NCI-H187 (cell line): ENCODE measurements at places on chromosomes 1 and 21.

GRCh38 chr1:202553560-202554038 is 156.7 kb downstream of the SYT2 start:
- DNase-seq, result no peak

DNA sequence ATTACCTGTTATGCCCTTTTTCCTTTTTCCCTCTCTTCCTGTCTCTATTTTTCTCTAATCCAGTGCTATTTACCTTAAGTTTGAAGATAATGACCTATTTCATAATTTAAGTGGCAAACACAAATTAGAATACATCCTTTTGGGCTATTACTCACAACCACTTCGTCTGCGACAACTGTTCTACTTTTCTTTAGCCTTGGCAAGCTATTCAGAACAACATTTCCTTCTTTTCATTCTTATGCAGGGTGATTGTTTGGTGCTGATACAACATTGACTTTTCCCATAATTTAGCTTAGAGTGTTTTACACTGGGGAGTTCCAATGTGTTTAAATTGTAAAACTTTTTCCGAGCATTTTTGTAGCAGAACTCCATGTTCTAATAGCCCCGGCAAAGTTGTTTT is 86.6 kb upstream of the S1PR1 start:
- no peak for DNase-seq

- no peak for DNase-seq
Measured at GRCh38 chr1:38132681-38133080, 86.1 kb upstream of the POU3F1 start.

GRCh38 chr1:176954242-176954641 is 210.3 kb downstream of the ASTN1 start:
- no peak for DNase-seq

DNA sequence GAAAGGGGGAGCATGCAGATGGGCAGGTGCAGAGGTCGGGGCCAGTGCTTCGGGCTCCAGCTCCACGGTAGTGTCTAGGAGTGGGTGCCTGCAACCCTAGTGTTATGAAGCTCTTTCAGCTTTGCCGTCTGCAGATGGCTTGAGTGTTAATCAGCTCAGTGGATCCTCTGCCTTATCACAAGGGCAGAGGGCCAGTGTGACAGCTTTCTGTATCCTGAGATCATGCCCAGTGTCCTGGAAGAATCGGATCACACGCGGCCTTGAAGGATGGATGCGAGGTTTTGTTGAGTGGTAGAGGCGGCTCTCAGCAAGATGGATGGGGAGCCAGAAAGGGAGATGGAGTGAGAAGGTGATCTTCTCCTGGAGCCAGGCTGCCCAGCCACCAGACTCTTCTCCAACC is 25.5 kb upstream of the C1orf146 start:
- no peak for DNase-seq

DNA sequence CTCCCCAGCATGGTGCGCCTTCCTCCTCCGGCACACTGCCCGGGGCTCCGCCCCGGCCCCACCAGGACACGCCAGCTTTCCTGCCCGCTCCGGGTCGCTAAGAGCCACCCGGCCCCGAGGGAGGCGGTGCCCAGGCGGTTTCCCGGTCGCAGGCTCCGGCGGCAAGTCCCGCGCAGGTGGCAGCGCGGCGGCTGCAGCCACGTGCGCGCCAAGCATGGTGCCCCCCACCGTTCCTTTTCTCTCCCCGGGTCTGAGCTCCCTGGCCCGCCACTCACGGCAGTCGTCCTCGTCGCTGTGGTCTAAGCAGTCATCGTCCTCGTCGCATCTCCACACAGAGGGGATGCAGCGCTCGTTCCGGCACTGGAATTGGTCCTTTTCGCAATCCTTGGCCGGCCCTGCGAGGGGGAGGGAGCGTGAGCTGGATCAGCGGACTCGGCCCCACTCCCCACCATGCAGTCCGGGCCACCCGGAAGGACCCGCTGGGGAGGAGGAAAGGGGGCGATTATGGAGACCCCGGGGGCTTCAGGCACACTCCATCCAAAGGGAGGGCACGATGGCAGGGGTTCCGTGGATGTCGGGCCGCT is 1.2 kb downstream of the LRP8 start:
- DNase-seq, result no peak

DNA sequence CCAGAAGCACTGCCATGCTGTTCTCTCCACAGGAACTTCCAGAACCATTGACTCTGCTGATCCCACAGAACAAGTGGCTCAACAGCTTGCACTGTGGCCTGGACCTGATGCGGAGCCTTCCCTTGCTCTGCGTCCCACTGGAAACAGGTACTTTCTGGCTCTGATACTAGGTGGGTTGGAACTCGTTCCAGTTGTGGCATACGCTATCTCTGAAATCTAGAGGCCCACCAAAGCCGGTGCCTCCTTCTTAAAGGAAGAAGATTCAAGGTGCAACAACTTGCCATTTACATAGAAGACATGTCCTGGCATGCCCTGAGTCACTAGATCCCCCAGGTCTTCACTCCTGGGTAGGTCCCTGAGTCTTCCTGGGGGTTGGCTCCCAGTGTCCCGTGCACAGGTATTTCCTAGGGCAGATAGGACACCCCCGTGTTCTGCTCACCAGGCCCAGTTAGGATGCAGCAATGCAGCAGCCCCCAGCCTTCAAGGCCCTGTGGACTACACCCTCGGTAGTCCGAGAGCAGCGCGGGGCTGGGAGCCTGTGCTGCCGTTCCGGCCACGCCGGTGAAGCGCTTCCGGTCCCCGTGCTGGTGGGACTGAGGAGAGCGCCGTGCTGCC is 10.8 kb upstream of the PCBP3 start:
- DNase-seq, result no peak

DNA sequence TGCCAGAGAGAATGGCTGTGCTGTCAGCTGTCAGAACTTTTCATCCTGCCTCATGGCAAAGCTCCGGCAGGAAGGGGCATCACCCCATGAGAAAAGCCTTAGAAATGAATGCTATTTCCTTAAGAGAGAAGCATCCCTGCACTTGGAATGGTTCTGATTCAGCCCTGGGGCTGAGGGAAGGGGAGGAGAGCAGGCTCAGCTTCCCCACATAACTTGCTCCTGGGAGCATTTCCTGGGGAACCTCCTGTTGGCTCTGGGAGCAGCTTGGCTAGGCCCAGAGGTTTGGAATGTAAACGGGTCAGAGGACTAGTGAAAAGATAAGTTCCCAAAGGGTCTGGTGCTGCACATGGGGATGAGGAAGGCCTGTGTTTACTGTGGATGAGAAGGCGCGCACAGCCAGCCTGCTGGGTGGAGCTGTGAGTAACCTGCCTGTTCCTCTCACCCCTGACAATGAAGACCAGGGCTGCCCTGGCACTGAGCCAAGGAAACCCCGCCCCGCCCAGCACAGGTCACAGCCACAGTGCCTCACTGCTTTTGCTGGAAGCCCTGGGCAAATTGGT is 5.0 kb downstream of the PRELP start:
- peak; percentile 77 for DNase-seq

- DNase-seq, result no peak
Measured at GRCh38 chr1:205576011-205576410, 55.8 kb downstream of the ELK4 start.

- no peak for DNase-seq
Measured at GRCh38 chr1:92551916-92552315, 65.2 kb upstream of the GFI1 start.

- no peak for DNase-seq
Measured at GRCh38 chr1:109395602-109396512, 1.9 kb downstream of the SORT1 start.

DNA sequence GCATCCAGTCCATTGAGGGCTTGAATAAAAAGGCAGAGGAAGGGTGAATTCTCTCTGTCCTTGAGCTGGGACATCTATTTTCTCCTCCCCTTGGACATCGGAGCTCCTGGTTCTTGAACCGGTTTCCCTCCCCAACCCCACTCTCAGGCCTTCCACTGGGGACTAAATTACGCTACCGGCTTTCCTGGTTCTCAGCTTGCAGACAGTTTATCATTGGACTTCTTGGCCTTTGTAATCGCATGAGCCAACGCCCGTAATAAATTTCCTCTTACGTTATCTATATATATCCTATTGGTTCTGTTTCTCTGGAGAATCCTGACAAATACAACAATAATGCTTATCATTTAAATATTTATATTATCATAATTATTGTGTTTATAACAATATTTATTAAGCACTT is 20.4 kb upstream of the COL9A2 start:
- no peak for DNase-seq

- DNase-seq, result no peak
Measured at GRCh38 chr1:6101826-6102531, 56.3 kb downstream of the KCNAB2 start.

GRCh38 chr1:208446271-208446691 is 202.1 kb upstream of the PLXNA2 start:
- no peak for DNase-seq

DNA sequence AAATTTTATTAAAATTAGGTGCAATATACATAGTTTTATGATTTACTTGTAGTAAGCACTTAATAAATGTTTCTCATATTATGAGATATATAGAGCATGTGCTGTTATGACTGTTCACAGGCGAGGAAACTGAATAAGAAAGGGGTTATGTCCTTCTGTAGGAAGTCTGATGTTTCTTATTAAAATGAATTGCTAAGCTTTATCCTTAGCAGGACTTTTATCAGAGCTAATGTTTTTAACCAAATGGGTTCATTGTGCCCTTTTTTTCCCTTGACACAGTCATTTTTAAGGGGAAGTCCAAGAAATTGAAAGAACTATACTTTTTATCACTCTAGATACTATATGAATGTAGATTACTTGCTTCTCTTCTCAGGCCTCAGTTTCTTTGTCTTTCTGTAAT is 285.2 kb downstream of the PTPRC start:
- no peak for DNase-seq

- no peak for DNase-seq
Measured at GRCh38 chr21:39148975-39149374, 34.3 kb downstream of the PSMG1 start.

DNA sequence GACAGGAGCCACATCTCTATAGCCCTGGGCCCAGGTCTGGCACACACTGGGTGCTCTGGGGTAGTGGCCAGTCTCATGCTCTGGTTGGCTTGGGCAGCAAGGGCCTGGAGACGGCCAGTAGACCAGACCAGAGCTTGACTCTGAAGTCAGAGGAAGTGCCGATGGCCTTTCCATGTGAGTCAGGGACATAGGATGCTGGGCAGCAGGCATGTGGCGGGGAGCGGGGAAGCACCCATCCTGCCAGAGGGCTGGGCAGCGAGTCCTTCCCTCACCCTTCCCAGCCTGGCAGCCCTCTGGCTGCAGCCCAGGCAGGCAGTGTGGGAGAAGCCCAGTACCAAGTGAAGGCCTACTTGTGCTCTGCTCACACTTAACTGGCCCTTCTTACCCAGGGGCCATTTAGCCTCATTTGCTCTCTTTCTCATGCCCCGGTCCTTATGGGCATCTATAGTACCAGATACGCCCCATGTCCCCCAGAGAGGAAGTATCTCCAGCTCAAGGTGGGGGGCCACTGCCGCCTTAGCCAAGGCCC is 3.3 kb downstream of the GPR153 start:
- DNase-seq, result no peak

GRCh38 chr1:71118086-71118485 is 37.3 kb upstream of the ZRANB2 start:
- no peak for DNase-seq

GRCh38 chr1:196078691-196079090 is 529.5 kb downstream of the KCNT2 start:
- no peak for DNase-seq

- no peak for DNase-seq
Measured at GRCh38 chr1:198906739-198907422, 268.0 kb downstream of the PTPRC start.

DNA sequence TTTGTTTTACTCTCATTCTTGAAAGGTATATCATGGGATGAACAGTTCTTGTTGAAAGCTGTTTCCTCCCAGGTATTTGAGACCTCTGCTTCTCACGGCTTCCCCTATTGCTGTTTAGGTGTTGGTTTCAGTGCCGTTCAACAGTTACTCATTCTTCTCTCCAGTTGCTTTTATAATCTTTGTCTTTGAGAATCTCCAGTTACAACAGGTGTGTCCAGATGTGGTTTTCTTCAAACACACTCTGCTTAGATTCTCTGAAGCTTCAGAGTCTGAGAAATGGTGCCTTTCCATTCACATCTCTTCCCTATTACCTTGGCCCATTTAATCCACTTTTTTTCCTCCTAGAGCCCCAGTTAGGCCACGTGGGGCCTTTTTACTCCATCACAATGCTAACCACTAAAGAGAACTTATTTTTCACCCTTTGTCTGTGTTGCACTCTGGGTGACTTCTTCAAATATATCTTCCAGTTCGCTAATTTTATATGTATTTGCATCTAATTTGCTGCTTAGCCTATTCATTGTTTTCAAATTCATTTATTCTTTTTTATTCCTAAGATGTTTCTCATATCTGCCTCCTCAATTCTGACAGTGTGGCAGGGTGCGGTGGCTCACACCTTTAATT is 46.7 kb upstream of the SLC19A1 start:
- DNase-seq, result no peak

GRCh38 chr1:18682375-18682774 is 51.7 kb downstream of the PAX7 start:
- no peak for DNase-seq

DNA sequence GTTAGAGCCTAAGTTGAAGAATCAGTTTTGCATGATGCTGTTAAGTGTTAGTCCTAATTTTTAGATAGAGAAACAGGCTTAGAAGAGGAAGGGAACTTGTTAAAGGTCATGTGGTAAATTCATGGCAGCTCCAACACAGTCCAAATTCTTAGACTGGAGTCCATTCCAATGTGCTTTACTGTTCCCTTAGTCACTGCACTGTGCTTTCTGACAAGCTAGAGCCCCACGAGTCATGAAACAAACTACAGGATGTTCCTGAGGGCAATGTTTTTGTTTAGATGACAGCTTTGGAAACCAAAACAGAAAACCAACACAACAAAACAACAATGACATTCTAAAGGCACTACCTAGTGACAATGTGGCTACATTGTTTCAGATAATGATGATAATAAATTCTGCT is 23.1 kb upstream of the RGS4 start:
- DNase-seq, result no peak

GRCh38 chr1:198175423-198176170 is 18.8 kb downstream of the NEK7 start:
- no peak for DNase-seq

DNA sequence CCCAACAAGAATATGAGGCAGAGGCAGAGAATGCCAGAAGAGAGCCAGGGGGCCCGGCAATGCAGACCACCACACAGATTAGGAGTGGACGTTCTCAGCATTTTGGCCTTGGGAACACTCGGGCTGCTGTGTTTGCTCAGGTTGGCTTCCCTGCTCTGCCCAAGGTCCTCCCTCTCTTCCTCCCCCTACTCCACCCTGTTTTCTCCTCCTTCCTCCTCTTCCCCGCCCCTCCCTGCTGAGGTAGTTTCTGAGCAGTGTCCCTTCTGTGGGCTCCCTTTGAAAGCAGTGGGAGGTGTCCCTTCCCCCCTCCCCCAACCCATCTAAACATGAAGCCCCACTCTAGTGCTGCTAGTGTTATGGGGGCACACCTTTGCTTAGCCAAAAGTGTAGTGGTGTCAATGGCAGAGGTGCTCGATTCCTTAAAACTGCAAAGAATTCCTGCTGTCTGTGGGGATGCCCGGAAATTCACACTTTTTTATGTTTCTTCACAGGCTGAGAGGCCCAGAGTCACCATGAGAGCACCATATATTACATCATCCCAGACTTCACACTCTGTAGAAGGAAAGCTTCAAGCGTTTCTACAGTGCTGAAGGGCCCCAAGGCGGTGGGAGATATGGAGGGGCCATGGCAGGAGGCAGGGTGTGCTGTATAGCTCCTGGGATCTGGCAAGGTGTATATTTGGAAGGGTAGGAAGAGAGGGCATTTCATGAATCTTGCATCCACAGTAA is at the start of gene HHIPL2:
TSS of gene HHIPL2 (minus strand) at position 161 of the 728 bp plus-strand sequence. CDS start at position 101, 60 bp downstream.
- DNase-seq, result no peak
